ENCODE measurements at places on chromosomes 3 and 15. TPM values are rescaled to one million over a fixed set of nuclear protein-coding genes. Genes with fewer than 3 reads are reported as not detected.

Gene MED12L
- total RNA-seq = 23.8 TPM

Gene ANXA2
- total RNA-seq = 53.1 TPM

Gene CCDC51
- 10.1 TPM for total RNA-seq

Gene CHST2
- total RNA-seq = 55.8 TPM

Gene PRSS50
- not detected for total RNA-seq

Gene ZNF662
- 16.6 TPM for total RNA-seq

Gene MYEF2
- 140 TPM for total RNA-seq

Gene RTP3
- not detected for total RNA-seq

Gene GOLGA6A
- total RNA-seq = 0.23 TPM

Gene CAPN3
- total RNA-seq = 2.5 TPM

Gene PPARG
- total RNA-seq = 3.0 TPM

Gene THBS1
- 10.4 TPM for total RNA-seq

Data from diencephalon (tissue), 1 donor.